ENCODE measurements at places on chromosomes 1 and 21.

DNA sequence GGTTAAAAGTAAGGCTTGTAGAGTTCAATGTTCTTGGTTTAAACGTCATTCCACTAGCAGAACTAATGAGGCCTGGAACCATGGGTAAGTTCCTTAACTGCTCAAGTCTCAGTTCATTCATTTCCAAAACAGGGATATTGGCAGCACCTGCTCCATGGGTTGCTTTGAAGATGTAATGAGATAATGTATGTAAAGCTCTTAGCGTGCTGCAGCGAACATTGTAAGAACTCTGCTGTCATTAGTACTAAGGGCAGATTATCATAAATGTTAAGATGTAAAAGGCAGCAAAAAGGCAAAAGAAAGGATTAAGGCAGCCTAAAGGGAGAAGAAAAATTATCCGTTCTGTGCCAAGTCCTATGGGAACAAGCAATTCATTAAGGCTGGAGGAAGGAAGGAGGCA lies 129.1 kb upstream of the NGF start:
- no peak for DNase-seq

DNA sequence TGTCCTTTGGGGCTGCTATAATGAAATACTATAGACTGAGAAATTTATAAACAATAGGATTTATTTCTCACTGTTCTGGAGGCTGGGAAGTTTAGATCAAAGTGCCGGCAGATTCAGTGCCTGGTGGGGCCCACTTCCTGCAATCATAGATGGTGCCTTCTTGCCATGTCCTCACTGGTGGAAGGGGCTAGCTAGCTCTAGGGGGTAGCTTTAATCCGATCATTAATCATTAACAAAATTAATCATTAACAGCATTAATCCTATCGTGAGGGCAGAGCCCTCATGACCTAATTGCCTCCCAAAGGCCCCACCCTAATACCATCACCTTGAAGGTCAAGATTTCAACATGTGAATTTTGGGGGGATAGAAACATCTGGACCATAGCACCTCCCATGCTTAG lies 124.3 kb downstream of the TRABD2B start:
- DNase-seq = no peak

DNA sequence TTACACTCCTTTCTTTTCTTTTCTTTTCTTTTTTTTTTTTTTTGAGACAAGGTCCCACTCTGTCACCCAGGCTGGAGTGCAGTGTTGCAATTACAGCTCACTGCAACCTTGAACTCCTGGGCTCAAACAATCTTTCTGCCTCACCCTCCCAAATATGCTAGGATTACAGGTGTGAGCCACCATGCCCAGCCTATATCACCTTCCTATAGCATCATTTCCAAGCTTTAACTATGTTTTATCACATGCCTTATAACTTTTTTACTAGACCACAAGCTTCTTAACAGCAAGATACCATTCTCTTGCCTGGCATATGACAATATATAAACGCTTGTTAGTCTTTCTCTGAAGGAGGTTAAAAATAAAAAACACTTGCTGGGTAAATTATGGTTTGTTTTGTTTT lies 55.3 kb upstream of the MUTYH start:
- DNase-seq = no peak

DNA sequence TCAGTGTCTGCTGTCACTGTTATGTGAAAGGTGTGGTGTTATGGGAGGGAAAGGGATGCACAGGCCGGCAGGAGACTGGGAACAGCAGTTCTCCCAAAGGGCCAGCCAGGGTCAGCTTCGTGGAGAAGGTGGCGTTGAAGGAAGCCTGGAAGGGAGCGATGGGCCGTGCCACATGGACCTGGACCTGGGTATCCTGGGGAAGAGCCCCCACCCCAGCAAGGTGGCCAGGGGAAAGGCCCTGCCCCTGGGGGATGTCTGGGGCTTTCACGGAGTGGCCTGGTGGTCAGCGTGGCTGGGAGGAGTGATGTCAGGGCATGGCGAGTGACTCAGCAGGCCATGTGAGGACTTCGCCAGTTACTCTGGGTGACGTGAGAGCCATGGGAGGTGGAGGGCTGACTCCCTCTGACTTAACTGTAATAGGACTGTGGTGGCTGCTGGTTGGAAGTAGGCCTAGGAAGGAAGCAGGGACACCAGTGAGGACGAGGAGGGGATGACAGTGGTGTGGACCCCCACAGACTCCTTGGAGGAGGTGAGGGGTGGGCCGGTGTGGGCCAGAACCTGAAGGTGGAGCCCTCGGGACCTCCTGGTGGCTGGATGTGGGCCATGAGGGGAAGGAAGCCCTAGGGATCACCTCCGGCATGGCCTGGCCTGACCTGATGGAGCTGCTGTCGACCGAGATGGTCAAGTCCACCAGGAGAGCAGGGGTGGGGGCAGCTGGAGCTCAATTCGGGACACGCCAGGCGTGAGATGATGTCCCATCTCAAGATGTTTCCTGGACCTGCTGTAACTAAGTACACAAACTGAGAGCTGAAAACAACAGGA lies 54.5 kb downstream of the BACE2 start:
- no peak for DNase-seq

DNA sequence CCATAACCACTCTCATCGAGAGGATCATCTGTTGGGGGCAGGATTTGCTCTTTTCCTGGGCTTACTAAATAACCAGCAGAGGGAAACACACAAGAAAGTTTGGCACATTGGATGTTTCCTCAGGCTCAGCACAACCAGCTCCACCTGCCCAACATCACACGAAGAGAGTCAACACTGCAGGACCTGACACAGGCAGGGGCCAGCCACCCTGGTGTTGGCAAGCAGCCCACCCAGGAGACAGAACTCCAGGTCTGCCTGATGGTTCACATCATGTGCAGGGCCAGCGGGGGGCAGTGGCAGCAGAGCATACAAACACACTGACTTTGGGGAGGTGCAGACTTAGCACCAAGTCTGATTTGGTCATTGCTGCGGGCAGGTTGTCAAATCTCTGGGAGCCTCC lies 182.3 kb upstream of the GALNT2 start:
- DNase-seq = no peak

- no peak for DNase-seq
Observed at GRCh38 chr21:41366522-41367151, 4.8 kb downstream of the MX2 start.

GRCh38 chr1:156616463-156616862 lies 2.8 kb upstream of the HAPLN2 start:
- DNase-seq = no peak

GRCh38 chr1:117008656-117009055 lies 7.1 kb downstream of the CD101 start:
- DNase-seq = no peak

DNA sequence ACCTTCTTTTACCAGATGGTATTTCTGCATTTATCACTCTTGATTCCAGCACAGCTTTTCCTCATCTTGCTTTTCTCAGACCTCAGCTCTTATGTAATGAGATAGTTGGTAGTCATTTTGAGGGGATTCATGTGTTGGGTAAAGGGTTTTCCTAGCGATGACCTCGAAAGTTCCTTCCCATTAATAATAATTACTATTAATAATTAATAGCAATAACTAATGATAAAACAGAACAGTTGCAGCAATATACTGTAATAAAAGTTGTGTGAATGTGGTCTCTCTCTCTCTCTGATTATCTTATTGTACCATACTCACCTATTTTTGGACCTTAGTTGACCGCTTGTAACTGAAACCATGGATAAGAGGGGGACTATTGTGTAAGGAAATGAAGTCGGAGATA lies 14.2 kb downstream of the CAMTA1 start:
- no peak for DNase-seq

- DNase-seq = no peak
Observed at GRCh38 chr1:100627936-100628335, 90.0 kb downstream of the GPR88 start.

DNA sequence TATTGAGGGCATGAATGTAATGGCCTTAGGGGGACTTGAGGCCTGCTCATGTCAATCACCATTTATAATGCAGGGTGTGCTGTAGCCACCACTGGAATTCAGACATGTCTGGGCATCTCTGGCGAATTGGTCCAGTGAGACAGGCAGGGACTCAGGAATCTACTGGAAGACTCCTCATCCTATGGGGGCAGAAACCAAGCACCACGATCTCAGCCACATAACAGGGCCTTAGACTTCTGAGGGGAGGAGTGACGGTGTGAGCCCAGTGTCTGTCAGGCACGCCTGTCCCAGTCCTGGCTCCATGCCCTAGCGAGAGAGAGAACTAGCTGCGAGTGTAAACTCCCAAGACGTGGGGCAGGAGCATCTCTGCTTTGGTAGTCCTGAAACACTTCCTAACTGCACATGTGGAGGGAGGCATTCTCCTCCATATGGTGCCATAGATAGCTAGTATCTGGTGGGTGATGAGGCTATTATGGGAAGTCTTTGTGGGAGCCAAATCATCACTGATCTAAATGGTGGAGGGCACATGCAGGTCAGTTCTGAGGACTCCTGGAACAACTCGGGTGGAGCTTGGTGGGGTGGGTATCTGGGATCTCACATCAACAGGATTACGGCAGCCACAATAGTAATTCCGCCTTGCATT lies 29.8 kb upstream of the KIAA0040 start:
- DNase-seq = no peak

DNA sequence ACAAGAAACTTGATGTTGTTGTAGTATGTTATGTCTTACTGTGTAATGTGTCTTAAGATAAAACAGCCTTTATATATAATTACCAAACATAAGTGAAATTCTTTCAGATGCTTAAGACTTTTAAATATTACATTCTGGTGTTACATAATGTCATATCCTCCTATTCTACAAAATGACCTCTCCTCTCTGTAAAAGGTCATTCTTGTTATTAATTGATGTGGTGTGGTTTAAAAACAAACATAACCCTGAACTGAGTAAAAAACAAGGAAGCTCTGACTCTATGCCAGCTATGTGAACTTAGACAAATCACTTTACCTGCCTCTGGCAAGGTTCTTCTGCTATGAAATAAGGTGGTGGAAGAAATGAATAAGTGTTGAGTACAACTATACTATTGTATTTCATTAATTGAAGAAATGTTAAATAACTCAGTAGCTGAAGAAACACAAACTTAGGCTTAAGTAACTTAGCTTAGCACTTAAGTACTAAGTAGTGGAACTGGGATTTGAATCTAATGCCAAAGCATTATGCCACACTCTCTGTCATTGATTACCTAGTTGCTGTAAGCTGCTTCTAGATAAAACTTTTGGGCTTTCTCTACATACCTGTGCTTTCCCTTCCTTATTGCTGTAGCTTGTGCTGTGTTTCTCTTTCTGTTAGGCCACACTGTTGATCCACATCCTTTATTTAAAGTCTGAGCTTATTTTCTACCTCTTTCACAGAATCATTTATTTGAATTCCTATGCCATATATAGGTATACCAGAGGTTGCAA lies 859 bp upstream of the ANGPTL1 start:
- no peak for DNase-seq

GRCh38 chr1:31762726-31763670 lies 1.1 kb downstream of the ADGRB2 start:
- DNase-seq = peak; percentile 95

- DNase-seq = no peak
Observed at GRCh38 chr1:2439369-2439768, 27.0 kb upstream of the PEX10 start.

Measured in D341Med (cell line).